ENCODE measurements at places on chromosomes 3 and 15.

DNA sequence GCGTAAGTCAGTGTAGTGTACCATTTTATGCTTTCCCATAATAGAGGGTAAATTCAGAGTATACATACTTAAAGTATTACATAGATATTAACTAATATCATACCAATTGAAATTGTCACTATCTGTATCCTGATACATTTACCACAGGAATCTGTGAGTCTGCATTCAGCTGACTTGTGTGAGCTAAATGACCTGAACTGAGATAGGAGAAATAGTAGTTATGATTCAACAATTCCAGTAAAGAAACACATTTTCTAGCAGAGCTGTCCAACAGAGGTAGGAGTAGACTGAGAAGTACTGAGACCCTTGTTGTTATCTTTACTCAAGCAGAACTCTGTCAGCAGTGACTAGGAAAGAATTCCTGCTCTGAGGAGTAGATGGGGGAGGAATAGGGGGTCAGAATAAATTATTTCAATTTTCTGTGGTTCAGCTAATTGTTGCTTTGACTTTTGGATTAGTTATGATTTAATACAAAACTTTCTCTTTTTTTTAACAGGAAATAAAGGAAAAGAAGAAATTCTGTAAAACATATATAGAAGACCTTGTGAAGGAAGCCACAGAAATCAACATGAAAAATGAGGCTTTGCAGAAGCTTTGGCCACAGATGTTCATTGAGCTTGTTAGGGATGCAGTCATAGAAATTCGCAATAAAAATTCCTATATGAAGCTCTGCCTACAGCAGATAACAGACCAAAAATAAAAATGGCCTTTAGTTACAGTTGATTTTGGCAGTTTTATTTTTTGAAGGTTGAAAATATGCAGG lies 66.2 kb upstream of the THSD4 start:
- no peak for DNase-seq

- no peak for DNase-seq
Measured at GRCh38 chr3:122555275-122556071, 8.6 kb downstream of the PARP9 start.

DNA sequence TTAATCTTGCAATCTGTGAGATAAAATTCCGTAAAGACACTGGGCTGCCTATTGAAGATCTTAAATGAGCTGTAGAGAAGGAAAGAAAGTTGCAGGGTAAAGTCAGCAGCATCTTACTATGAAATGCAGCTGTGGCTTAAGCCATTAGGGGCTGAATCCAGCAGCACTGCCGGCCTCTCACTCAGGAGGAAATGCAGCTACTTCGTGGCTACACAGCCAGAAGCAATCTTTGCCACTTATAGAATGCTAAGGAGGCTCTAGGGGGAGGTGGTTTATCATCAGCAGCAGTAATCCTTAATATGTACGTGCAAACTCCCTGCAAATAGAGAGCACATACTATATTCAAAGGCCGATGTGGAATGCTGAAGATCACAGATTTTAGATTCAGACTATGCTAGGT lies 19.1 kb upstream of the MCTP2 start:
- no peak for DNase-seq

DNA sequence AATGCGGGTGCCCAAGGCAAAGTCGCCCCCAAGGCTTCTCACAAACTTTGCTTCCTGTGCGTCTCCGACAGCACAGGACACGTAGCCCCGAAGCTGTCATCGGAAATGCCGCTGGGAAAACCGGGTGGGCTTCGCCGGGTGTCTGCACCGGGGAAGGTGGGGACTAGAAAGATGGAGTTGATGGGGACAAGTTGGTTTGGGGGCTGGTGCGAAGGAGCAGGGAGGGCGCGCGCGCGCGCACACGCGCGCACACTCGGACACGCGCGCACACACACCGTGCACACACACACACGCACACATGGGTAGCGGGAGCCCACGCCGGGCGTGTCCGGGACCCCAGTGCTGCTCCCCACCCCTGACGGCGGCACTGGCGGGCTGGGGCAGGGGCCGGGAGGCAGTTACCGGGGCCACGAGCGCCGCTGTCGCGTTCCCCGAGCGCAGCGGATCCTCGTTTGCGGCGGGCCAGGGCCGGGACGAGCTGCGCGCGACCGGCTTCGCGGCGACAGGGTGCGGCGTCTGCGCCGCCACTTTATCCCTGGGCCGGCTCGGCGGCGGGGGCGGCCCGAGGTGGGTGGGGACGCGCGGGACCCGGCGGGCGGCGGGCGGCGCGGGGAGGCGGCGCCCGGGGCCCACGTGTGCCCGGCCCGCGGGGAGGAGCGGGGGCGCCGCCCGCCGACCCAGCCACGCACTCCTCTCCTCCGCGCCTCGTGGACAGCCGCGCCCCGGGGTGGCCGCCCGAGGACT lies 539 bp upstream of the MGLL start:
- DNase-seq = no peak

DNA sequence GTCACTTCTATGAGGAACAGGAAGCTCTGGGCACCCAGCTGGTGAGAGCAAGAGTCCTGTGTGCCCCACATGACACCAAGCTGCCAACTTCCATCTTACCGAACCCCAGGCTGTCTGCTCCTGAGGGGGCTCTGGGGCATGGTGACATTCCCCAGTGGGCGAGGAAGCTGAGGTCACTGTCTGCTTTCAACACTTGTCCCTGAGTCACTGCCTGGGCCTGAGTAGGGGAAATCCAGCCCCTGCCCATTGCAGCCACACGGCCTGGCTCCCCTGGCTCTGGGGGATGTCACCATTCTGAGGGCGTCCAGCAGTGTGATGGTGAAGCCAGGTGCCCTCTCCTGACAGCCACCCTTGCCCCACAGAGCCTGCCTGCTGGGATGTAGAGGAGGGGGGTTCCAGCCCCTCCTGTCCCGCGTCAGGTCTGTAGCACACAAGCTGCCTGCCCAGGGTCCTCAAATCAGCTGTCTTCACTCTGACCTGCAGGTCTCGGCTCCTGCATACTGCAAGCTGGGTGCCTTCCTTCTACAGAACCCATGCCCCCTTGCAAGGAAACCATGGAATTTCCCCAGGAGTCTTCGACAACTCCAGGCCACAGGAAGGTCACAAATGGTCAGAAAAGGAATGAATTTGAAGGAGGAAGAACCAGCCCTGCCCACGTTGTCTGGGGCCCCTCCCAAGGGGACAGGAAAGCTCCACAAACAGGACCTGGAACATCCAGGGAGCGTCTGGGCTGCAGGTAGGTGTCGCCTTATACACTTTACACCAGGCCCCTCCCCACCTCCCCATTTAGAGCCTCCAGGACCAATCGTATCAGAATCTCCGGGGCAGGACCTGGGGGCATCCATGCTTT lies 69.9 kb upstream of the GATM start:
- DNase-seq = no peak
